ENCODE measurements at places on chromosomes 7 and 10. TPM values are rescaled to one million over a fixed set of nuclear protein-coding genes. Genes with fewer than 3 reads are reported as not detected.
A peak's percentile ranks its signal among the peaks of the same experiment; 100 is the strongest.

DNA sequence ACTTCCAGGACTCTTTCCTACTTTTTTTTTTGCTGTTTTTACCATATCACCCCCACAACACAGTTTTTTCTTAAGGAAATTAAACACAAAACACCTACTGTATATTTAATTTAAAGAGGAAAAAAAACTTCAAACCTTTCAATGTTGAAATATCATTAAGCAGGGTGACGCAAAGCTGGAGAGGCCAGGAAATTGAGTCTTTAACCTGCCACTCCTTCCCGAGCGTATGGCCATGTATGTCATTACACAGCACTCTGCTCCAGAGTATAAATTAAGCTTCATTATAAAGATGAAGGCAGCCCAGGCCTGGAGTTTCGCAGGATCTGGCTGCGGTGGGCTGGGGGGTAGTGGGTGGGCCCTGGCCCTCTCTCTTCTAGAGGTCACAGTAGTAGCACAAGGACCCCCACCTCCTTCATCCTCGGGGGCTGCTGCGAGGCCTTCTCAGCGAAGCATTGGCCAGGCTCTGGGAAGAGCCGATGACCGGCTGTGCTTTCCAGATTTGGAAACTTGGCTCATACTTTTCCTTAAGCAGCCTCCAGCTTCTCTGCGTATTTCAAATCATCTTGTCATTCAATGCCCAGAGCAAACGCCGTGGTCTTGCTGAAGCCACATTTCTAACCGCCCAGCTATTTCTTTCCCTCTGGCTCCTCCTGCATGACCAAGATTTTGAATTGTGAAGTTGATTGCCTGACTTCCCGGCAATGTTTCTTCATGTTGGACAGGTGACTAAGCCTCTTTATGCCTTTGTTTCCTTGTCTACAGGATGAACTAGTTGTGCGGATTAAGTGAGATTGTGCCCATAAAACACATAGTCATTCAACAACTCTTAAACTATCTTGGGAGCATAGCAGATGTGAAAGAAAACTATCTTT is 765.1 kb downstream of the SUGCT start:
- DNase-seq = no peak

GRCh38 chr10:101536800-101537199 is 51.3 kb downstream of the POLL start:
- DNase-seq = peak; percentile 20

DNA sequence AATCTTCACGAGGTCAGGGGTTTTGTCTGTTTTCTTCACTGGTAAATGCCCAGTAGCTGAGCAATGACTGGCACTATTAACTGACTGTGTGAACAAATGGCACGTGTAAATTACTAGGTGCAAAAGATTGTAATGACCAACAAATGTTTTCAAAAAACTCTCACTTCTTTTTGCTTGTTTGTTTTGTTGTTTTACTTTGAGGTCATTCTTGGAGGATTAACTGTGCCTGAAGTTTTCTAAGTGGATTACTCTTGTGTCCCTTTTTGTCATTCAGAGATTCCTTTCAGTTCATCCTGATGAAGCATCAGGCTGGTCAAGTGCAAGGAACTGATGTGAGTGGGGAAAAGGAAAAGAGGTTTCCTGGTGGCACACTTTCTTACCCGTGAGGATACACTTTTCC is 74.4 kb upstream of the PPP1R3C start:
- DNase-seq = no peak

GRCh38 chr7:75872073-75872782 is 6.6 kb upstream of the RHBDD2 start:
- DNase-seq = no peak

Gene SPDYE2B
- not detected for total RNA-seq

GRCh38 chr10:3195286-3195685 is 22.7 kb upstream of the PITRM1 start:
- DNase-seq = no peak

DNA sequence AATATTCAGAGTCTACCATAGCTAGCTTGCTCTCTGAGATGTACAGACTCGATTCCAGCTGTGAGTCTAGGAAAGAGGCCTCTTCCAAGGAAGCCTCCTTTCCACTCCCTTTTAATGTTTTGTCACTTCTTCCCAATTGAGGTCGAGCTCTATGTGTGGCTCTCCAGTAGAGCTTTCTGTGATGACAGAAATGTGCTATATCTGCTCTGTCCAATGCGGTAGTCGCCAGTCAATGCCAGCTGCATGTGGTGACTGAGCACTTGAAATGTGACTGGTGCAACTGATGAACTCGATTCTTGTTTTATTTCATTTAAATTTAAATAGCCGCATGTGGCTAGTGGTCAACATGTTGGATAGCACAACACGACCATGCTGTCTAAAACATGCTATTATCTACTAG is 387.0 kb upstream of the NRP1 start:
- DNase-seq = no peak

DNA sequence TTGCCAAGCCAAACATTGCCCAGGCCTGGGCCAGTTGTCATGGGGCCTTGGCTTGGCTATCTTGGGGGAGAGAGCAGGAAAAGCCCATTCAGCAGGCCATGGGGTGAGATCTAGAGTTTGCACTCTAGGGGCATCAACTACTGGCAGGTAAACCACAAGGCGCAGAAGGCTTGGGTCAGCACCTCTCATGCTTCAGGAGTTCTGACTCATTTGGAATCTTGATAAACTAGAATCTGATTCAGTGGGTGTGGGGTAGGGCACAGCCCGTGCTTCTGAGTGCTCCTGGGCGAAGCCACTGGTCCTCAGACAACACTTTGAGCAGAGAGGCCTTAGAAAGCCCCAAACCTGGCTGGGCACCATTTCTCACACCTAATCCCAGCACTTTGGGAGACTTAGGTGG is 81.1 kb downstream of the RGS10 start:
- no peak for DNase-seq

GRCh38 chr7:156956727-156957126 is 7.2 kb downstream of the NOM1 start:
- no peak for DNase-seq

Gene VIPR2
- total RNA-seq = not detected

DNA sequence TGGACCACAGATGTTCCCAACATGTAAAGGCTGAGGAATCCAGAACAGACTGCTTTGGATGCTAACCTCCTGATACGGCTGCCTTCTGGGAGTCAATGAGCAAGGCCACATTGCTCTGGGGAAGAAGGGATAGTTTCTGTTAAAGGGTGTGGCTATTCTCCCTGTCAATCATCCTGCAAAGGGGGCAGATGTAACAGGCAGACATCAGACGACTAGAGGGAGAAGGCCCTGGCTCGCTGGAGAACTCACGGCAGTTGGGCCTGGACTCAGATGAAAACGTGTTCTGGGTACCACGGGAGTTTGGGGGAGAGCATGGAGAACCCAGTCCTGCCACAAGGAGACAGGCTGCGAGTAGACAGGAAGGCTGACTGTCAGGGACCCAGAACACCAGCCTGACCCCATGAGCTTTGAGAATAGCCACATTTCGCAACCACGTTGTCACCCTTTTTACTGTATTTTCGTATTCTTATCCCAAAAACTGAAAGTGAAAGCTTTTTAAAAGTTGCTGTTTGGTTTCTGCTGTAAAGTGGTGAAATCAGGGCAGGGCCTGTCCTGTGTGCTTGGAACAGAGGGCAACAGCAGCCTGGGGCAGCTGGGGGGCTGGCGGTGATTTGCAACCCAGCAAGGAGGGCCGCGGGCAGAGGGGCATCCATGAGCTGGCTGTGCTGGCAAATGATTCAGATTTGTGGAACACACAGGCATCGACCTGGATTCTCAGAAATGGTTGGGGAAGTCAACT is 95.3 kb downstream of the MYOF start:
- DNase-seq = no peak

DNA sequence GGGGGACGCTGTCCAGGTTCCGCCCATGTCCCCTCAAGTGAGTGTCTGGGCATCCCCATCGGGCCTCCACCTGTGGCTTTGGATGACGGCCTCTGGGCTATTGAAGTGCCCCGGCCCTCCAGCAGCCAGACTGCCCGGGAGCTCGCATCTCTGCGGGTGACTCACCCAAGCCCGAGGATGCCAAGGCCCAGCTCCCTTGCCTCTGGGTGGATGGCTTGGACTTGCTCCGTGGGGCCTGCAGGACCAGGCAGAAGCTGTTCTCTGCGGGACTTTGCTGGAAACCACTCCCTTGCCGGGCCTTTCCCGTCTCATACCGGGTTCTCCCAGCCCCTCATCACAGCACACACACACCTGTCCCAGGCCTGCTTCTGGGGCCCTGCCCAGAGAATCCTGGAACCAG is 22.4 kb downstream of the DPYSL4 start:
- no peak for DNase-seq

GRCh38 chr10:89213191-89213808 is 6.2 kb upstream of the CH25H start:
- DNase-seq = peak; percentile 56

Gene TMEM130
- not detected for total RNA-seq

DNA sequence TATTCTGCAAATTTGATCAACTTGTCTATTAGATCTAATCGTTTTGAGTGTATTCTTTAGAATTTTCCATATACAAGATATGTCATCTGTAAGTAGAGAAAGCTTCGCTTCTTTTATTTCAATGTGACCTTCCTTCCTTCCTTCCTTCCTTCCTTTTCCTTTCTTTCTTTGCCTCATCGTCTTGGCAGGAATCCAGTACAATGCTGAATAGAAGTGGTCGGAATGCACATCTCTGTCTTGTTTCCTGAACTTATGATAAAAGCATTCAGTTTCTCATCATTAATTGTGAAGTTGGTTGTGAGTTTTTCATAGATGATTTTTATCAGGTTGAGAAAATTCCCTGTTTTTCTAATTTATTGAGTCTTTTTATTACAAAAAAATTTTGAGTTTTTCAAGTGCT is 300.7 kb upstream of the ZNF32 start:
- DNase-seq = no peak

- no peak for DNase-seq
Observed at GRCh38 chr7:12133865-12134264, 77.2 kb upstream of the TMEM106B start.

Gene PIK3AP1
- total RNA-seq = 68.1 TPM

Gene CYP2E1
- 0.43 TPM for total RNA-seq

GRCh38 chr10:70513848-70514309 is 35.3 kb downstream of the PALD1 start:
- DNase-seq = no peak

All from naive thymus-derived CD4-positive, alpha-beta T cell (primary cell).